ENCODE measurements at places on chromosomes 2 and 18. TPM values are rescaled to one million over a fixed set of nuclear protein-coding genes. Genes with fewer than 3 reads are reported as not detected.

DNA sequence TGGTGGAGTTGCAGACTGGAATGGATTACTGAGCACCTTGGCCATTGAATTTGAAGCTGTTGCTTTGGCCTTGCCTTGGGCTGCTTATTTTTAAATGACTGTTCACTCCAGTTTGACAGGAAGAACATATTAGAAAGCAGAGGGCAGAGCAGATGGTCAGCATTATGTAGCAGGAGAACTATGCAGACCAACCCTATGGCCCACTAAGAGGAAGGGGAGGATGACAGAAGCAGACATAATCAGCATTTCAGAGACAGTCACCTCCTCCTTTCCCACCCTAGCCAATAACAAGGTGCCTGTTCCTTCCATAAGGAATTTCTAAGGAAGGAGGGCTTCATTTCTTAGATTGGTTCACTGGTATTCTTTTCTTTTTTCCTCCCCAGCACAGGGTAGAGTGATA is 2.4 kb downstream of the CHRNA1 start:
- DNase-seq = no peak

DNA sequence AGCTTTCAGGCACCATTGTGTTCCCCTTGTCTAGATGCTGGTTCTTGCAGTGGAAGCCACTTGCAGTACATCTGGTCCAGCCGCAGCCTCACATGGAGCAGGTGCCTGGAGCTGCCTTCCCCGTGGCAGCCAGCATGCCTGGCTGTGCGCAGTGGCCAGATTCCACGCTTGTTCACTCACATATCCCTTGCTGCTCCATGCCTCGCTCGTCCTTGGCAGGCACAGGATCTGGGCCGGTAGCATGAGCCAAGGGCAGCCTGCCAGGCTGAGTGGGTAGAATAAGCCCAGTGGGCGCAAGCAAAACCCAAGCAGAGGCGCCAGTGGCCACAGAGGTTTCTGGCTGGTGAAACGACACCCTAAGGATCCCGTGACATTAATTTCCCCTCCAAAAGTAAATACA is 20.6 kb downstream of the TMX3 start:
- DNase-seq = no peak

DNA sequence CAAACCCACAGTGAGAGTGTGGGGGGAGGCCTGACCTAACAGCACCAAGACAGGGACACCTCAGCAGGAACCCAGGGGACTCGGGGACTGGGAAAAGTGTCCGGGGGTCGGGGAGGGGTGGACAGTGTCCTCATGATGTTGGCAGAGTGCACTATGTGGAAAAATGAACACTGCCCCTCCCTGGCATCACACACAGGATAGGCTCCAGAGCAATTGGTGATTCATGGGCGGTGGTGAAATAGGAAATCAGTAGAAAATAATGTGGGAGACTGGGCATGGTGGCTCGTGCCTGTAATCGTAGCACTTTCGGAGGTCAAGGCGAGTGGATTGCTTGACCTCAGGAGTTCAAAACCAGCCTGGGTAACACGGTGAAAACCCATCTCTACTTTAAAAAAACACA is 3.6 kb upstream of the ANO7 start:
- no peak for DNase-seq

DNA sequence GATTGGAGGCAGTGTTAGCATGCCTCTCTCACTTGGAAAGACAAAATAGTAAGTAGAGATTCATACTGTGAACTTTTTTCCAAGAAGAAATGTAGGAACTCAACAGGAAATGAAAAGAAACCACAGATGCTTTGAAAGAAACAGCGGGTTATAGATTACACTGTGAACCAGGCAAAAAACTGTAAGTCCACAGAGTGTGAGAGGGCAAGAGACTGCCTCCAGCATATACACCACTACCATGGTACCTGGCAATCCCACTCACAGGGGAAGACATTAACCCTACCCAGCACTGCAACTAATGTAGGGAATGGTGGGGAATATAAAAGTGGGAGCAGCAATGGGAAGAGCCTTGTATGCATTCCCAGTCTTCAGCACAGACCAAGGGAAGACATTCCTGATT is 150.6 kb upstream of the GALNT5 start:
- no peak for DNase-seq

- no peak for DNase-seq
Observed at GRCh38 chr2:209564816-209565215, 141.0 kb downstream of the MAP2 start.

IL1R2 gene
- total RNA-seq = 0.13 TPM
